T follicular helper cell (primary cell): ENCODE measurements at places on chromosomes 12 and 14.

DNA sequence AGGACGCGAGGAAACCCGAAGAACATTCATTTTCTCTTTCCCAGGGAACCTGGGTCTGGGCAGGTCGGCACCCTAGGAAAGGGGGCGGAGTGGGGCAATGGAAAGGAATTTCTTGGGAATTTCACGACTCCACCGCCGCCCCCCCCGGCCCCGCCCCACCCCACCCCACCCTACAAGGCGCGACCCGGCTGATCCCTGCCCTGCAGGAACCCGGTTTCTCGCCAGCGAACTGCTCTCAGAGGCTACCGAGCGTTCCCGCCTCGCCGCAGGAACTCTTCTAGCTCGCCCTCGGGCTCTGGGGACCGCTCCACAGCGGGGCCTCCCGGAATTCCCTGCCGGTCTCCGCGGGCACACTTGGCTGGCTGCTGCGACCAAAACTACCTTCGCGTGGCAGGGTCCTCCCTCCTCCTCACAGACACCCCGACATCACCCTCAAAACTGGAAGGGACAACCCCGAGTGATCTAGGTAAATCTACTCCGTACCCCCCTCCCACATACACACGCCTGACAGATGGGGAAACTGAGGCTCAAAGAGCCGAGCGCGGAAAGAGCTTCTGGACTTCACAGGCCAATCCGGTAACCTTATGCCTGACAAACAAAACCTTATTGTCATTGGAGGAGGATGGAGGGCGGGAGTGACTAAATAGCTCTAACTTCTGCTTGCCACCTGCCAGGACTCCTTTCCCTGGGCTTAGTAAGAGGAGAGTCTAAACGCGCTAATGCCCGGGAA is 785 bp upstream of the ACTN1 start:
- no peak for DNase-seq

DNA sequence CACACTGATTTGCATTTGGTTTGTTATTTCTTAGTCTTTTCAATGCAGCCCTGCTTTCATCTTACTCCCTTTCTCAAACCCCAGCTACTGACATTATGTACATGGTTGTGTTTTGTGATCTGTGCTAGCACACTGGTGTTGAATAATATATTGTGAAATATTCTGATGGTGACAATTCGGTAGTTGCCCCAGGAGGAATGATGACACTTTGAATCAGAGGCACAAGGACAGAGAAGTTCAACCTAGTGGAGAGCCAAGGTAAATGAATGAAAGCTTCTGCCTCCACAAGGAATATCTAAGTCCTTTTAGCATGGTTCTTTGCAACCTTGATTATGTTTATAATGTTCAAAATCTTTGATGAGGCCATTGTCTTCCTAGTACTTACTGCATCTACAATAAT is 159.9 kb downstream of the PDE3A start:
- no peak for DNase-seq

- no peak for DNase-seq
Measured at GRCh38 chr14:53043027-53043581, 92.3 kb upstream of the FERMT2 start.

DNA sequence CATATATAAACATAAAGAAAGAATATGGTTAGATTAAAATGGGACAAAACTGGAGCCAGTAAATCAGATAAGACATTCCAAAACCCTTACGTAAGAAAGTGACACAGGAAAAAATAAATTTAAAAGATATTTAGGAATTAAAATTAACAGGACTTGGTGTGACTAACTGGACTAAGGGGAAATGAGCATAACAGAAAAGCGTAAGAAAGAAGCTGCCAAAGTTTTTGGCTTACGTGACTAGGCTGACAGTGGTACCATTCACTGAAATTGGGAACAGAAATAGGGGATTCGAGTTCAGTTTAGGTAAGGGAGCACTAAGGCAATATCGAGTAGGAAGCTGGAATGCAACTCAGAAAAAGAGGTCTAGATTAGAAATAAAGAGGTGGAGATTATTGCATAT is 7.8 kb downstream of the CDK17 start:
- no peak for DNase-seq

- DNase-seq = no peak
Measured at GRCh38 chr14:88556581-88556980, 1.8 kb upstream of the PTPN21 start.

DNA sequence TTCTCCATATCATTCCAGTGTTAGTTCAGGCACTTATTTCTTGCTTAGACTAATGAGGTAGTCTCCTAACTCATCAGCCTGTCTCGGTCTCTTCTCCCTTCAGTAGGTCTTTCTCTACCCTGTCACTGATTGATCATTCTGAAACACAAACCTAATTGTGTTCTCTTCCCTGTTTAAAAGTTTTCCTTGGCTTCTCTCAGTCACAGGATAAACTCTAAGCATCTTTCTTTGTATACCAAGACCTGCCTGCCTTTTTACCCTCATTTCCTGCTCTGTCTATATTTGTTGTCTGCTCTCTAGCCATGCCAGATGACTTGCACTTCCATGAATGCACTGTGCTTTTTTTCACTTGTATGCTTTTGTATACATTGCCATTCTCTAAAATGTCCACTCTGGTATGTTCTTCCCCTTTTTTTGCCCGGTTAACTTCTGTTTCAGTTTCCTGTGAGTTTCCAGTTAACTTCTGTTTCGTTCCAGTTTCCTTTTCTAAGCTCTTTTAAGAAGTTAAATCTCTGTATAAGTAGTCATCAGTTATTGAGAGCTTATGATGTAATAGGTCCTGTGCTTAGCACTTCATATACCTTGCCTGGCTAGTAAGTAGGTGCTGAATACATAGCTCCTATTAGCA is 12.8 kb downstream of the DIP2B start:
- no peak for DNase-seq

GRCh38 chr12:23356927-23357708 is 592.4 kb downstream of the SOX5 start:
- DNase-seq = no peak

DNA sequence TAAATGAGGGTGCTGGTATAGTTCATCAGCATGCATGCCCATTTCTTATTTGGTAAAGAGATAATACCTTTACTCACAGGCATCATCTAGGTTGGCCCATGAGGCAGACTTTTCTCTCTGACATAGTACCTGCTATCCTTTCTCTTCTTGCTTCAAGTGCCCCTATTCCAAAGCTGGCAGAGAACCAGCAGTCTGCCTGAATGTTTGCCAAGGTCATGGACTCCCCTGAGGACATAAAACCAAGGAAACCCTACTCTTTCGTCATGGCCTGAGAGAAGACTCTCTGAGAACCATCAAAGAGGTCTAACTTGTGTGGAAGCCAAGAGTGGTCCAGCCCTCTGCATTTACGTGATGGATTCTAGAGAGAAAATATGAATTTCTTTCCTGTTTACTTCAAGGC is 11.9 kb downstream of the PPP1R36 start:
- no peak for DNase-seq

DNA sequence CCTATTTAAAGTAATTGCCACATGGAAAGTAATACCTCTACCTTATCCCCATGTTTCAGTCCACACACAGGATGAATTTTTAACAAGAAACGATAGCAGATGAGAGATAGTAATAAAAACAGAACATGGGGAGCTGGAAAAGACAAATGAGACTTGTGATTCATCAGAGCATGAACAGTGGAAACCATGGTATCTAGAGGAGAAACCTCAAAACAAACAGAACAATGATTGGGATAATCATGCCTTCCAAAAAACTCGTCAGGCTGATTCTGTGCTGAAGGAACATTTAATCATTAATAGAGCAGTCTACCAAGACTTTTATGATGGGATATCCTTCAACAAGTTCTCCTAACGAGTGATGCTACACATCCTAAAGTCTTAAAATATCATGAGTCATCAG is 1390.7 kb downstream of the FSCB start:
- no peak for DNase-seq

DNA sequence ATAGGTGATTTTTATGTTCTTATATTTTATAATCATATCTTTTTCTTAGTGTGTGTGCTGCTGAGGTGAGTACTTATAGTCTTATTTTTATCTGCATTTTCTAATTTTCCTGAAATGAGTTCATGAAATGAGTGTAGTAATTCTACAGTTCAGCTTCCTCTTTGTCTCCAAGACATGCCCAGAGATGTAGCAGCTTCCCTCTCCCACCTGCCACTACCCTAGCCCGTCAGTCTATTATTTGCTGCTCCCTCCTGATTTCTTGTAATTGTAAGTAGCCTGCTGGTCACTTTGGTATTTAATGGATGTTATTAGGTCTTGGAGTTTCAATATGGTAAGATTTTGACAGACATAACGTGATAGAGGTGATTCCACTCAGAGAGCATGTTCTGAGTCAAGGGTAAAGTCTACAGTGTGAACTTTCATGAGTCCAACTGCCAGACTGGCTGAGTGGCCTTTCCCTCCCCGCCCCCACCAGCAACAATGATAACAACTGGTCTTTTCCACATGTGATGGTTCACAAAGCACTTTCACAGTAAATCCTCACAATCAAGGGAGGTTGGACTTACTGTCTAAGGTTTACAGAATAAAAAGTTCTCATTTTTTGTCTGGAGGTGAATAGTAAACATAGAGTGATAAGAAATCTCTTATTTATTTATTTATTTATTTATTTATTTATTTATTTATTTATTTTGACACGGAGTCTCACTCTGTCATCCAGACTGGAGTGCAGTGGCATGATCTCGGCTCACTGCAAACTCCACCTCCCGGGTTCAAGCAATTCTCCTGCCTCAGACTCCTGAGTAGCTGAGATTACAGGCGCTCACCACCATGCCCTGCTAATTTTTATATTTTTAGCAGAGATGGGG is 4.2 kb upstream of the RIPK3 start:
- DNase-seq = no peak

DNA sequence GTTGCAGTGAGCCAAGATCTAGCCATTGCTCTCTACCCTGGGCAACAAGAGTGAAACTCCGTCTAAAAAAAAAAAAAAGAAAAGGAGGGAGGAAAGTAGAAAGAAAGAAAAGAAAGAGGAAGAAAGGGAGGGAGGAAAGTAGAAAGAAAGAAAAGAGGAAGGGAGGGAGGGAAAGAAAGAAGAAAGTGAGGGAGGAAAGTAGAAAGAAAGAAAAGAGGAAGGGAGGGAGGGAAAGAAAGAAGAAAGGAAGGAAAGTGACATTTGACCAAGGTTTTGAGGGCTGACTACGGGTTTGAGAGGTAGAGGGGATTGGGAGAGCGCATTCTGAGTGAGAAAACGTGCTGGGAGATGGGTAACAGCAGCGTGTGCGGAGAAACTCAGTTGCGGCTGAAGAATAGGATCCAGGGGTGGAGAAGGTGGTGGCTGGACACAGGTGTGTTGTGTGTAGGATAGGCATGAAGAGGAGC is 521 bp upstream of the PAPLN start:
- no peak for DNase-seq

DNA sequence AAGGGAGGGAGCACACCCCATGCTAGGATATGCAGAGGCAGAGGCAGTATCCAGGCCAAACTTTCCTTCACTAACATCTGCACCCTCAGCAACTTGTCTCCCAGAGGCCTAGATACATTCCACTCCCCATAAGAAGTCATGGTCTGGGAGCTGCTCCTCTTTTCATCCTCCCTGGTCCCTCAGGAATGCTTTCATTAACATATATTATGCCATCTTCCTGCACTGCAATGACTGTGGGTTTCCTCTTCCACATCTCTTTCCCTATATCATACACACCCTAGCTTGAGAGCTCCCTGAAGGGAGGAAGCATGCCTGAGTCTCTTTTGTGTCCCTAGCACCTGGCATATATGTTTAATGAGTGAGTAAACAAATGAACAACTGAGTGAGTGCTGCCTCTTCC is 8.6 kb downstream of the DDN start:
- DNase-seq = no peak

- DNase-seq = no peak
Measured at GRCh38 chr12:1800401-1801302, 19.7 kb upstream of the LRTM2 start.

GRCh38 chr14:64993266-64993930 is 6.7 kb downstream of the FNTB start:
- no peak for DNase-seq

- no peak for DNase-seq
Measured at GRCh38 chr12:10641735-10642500, 28.5 kb upstream of the MAGOHB start.

DNA sequence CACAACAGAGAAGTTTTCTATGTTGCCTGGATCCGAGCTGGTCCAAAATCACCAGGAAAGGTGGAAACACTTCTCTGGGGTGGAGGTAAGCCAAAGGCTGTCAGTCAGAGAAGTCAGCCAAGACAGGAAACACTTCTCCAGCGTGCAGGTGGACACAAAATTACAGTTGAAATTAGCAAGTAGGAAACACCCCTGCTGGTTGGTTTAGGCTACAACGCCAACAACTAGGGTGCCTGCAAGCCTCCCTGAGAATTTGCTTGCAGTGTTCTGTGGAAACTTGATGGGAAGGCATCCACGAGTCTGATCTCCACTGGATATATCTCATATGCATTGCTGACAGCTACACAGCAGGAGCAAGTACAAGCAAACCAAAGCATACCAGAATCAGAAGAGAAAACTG is 600.5 kb downstream of the RERGL start:
- DNase-seq = no peak
